Non-pigmented ciliary epithelial cell (primary cell): ENCODE measurements at places on chromosomes 1 and 21.

DNA sequence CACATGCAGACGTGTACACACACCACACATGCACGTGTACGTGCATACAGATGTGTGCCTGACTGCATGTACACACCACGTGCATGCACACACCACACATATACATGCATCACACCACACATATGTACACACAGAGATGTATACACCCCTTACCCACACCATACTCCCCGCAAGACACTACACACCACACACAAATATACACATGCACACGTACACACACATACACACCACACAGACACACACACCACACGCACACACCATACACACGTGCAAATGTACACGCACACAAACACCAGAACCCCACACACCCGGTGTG, 9.7 kb downstream of the ITGB2 start:
- no peak for DNase-seq

GRCh38 chr1:224448453-224449017, 13.9 kb upstream of the WDR26 start:
- no peak for DNase-seq

DNA sequence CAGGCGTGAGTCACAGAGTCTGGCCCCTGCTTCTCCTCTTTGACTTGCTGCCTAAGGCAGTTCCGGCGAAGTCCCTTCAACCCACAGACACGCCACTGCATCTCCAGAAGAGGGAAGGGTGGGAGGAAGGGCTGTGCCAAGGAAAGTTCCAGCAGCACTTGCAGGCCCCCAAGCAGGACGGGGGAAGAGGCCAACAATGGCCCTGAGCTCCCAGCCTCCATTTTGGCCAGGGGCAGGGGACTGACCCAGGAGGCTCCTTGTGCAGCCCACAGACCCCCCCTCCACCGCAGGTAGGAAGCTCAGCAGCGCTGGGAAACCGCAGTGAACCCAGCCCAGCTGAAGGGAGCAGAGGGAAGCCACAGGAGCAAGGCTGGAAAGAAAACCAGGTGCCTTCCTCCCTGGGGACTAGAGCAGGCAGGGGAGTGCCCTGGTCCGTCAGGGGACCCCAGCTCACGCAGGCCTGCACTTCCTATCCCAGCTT, 35.4 kb downstream of the ACOT7 start:
- DNase-seq, result no peak

DNA sequence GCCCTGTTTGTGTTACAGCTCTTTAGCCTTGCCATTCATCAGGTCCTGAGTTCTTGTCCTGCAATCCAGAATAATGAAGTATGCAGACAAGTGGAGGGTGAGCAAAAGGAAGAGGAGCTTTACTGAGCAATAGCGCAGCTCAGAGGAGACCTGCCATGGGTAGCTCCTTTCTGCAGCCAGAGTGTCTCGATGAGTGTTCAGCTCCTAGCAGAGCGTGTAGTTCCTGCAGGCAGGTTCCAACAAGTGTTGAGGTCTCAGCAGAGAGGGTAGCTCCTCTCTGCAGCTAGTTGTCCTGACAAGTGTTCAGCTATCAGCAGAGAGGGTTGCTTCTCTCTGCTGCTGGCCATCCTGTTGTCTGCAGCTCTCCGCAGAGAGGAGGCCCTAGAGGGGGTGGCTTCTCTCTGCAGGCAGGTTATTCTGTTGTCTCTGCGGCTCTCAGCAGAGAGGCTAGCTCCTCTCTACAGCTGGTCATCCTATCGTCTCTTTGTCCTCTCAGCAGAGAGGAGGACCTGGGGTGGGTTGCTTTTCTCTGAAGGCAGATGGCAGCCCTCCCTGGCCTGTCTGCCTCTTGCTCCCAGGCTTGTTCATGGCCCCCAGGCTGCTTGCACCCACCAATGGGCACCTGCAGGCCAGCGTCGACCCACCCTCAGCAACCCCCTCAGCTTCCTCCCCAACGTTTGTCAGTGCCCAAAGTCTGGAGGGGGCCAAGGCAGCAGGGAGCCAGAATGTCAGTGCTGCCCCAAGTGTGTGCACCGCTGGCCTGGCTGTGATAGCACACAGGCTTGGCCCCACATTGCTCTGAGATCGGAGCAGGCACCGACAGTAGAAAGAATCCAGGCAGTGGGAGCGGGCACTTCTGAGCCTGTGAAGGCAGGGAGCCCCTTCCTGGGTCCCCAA, 112.5 kb upstream of the RUNX3 start:
- DNase-seq, result no peak

GRCh38 chr1:111976332-111976731, 13.1 kb downstream of the KCND3 start:
- DNase-seq, result no peak

GRCh38 chr21:20511216-20511880, 486.9 kb upstream of the NCAM2 start:
- DNase-seq, result no peak

DNA sequence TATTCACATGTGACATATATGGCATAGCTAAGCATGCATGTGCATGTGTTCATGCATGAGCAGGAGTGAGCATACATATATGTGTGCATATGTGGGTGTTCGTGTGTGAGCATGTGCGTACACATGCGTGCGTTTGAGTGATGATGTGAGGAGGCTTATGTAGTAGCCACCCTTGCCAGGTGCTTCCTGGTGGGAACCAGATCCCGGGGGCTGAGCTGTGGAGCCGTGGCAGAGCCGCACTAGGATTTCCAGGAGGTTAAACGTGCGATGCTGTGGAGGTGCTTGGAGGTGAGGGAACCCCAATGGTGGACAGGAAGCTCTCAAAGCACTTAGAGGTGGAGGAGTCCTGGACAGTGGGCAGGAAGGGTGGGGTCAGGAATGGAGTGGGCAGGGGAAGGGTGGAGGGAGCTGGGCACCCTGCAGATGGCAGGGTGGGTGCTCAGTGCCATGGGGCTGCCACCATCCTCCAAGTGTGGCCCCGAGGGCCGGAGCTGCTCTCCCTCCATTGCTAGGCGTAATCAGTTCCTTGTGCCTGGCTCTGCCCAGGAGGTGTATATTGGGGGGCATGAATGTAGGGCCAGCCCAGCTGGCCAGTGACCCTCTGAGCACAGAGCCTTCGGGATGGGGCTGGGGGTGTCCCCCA, 48.5 kb downstream of the COL18A1 start:
- DNase-seq, result no peak

DNA sequence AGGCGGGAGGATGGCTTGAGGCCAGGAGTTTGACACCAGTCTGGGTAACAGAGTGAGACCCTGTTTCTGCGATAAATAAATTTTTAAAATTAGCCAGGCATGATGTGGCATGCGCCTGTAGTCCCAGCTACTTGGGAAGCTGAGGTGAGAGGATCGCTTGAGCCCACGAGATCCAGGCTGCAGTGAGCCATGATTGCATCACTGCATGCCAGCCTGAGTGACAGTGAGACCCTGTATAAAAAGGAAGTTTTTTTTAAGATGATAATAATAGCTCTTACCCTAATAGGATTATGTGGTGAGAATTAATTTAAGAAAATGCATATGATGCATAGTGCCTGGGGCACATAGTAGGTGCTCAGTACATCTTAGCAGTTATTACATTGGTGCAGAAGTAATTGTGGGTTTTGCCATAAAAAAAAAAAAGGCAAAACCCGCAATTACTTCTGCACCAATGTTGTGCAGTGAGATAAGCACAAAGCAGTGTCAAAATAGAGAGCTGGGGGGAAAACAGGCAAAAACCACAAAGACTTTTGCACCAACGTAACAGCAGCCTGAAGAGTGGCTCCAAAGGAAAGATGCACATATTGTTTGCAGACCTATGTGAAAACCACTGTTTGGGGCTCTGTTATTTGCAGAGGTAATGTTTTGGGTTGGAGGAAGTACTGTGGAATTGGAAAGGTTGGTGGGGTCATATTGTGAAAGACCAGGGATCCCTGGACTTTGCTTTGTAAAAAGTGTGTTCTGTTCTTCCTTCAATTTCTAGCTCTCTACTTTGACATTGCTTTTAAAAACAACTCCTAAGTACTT, 72.4 kb downstream of the PLXNA2 start:
- DNase-seq, result no peak
